ENCODE measurements at places on chromosomes 2 and 18.

- DNase-seq = no peak
These were observed 9.9 kb downstream of the GLI2 start for GRCh38 chr2:120745420-120746111.

GRCh38 chr2:176931588-176932563 lies 280.7 kb upstream of the HNRNPA3 start:
- no peak for DNase-seq

GRCh38 chr2:236551471-236552211 lies 18.0 kb upstream of the ACKR3 start:
- no peak for DNase-seq

- no peak for DNase-seq
These were observed 200.9 kb upstream of the EPAS1 start for GRCh38 chr2:46096260-46096659.

DNA sequence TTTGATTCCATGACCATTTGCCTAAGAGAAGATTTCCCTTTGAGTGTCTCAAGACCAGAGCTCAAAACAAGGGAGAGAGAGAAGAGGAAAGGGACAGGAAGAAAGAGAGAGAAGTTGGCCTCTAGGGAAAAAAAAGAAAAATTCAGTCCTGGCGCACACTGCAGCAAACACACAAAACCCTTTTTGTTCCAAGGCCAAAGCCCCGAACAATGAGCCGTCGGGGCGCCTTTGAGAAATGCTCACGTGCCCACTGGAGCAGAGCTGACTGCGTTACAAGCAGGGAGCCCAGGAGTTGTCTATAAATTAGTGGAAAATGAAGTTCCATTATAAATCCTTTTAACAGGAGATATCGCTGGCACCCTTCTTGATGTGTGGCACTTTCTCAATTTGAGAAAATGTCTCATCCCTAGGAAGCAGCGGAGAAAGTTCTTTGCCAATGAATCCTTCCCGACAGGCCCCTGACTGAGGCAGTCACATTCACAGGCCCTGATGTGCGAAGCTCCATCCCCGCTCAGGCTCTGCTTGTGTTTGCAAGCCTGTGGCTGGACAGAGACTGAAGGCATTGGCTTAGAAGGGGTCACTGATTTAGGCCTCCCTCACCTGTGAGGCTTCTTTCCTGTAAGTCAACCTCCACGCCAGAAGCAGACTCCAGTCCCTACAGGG lies 32.1 kb upstream of the NCKAP5 start:
- no peak for DNase-seq

DNA sequence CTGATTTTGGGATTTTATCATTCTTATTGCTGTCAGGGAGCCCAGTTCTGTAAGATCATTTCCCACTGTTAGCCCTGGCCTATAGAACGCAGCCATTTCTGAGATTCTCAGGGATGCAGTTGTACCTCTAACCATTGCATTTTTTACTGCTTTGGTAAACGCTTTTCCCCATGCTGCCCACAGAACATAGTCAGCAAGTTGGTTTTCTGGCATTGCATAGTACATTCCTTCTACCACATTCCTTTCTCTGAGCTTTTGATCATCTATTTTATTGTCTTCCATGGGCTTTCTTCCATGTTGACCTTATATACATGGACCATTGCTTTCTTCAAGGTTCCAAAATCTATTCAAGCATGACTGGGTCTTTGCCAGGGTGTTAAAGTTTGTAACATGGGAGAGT lies 86.8 kb upstream of the ST6GAL2 start:
- DNase-seq = no peak

DNA sequence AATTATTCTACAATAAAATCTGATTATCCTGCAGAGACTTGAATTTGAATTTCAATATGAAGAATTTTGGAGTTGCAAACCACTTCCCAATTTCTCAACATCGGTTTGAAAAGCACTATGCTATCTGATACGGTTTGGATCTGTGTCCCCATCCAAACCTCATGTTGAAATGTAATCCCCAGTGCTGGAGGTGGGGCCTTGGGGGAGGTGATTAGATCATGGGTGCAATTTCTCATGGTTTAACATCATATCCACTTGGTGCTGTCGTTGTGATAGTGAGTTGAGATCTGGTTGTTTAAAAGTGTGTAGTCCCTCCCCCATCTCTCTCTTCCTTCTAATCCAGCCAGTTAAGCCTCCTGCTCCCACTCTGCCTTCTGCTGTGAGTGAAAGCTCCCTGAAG lies 205.7 kb downstream of the NBAS start:
- no peak for DNase-seq

GRCh38 chr2:168175469-168175868 lies 71.9 kb downstream of the STK39 start:
- no peak for DNase-seq

DNA sequence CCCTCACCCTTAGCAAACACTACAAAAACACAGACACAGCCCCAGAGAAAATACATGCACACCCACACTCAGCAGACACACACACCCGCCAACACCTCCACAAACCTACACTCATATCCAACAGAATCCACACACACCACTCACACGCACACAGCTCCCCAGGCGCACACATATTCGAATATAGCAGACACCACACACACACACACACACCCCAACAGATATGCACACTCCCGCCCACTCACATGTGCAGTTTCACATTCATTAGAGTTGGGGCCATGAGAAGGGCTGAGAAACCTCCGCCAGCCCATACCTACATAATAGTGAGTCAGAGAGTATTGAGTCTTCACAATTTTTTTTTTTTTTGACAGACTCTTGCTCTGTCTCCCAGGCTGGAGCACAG lies 29.4 kb upstream of the NOTO start:
- no peak for DNase-seq

DNA sequence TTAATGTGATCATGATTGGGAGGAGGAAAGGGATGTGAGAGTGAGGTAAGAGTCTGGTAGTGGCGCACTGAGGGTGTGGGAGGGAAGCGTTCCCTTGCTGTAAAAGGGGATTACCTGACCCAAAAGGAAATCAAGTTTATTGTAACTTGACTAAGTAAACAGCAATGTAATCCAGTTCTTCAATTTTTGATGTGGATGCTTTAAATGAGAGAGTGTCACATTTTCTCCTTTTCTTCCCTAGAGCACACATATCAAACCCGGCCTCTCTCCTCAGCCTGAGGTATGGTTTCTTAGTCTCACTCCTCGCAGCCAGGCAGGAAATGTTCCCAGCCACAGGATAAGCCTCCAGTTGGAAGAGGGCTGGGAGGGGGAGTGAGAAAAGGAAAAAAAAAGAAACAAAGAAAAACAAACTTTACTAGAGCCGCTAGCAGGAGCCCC lies 688 bp upstream of the ARHGAP28 start:
- peak; percentile 19 for DNase-seq

DNA sequence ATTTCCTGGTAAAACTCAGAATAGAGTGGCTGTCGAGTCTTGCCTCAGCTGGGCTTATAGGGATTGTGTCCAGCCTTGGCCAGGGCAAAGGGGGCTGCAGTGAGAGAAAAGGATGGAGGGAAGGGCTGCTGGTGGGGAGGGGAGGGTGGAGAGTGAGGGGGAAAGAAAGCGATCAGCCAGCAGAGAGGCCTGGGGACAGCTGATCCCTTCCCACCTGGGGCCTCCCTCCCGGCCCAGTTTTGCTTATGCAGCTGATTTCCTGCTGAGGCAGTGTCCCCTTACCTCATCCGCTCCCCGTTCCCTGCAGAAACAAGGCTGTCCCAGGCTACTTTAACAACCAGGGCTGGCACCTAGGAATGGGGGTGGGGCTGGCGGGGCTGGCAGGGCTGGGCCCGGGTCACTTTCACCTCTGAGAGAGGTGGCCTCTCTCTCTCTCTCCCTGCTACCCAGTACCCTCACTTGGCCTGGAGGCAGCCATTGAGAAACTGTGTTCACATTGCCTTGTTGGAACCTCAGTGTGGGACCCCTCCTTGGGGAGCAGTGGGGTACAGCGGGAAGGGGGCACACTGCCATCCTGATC lies 12.2 kb upstream of the GMPPA start:
- DNase-seq = no peak

DNA sequence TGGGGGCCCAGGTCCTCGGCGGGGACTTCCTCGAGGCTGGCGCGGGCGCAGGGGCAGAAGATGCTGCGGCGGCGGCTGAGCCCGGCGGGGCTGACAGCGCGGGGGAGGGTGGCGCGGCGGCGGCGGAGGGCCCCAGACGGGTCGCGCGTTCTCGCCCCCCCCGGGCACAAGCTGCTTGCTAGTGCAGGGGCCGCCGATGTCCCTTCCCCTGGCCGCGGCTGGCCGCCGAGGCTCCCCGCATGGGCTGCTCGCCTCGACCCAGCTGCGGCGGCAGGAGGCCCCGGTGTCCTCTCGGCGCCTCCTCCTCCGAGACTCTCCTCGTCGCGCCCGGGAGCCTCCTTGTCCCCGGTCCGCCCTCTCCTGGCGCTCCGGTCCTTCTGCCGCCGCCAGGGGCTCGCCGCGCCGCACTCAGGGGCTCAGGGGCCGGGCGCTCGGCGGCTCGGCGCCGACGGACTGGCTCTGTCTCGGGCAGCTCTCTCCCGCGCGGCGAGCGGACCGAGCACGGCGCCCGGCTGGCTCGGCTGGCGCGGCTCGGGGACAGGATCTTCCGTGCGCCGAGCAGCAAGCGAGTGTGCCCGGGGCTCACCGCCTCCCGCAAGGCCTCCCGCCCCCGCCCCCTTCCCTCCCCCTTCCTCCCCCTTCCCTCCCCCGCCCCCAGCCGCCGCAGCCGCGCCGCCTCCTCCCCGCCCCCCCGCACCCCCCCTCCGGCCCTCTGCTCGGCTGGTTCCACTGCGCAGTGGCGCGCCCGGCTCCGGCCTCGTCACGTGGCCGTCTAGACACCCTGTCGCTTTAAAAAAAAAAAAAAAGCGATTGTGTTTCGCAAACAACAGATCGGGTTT lies 902 bp upstream of the SMAD7 start:
- peak; percentile 94 for DNase-seq

GRCh38 chr2:212546669-212547068 lies 8.1 kb upstream of the ERBB4 start:
- DNase-seq = no peak

GRCh38 chr2:75342504-75343175 lies 143.3 kb upstream of the TACR1 start:
- no peak for DNase-seq

DNA sequence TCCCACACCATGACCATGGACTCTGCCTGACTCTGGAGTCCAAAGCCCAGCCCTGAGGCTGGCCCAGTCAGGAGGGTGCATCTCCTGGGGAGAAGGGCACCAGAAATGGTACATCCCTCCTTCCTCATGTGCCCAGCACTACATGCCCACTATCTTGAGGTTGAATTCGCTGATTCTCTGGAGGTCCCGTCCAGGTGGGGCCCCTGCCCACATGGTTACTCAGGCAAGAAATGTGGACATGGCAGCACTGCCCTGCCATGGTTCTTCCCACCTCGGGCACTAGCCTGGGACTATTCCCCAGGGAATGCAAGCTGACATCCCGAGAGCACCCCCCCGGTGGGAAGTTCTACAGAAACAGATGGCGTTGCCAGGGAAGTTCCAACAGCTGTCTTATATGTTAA lies 15.3 kb upstream of the HES6 start:
- DNase-seq = no peak

- DNase-seq = no peak
These were observed 251.1 kb downstream of the CYP26B1 start for GRCh38 chr2:71896385-71897136.

GRCh38 chr18:55390898-55391297 lies 197.1 kb downstream of the TCF4 start:
- DNase-seq = no peak

DNA sequence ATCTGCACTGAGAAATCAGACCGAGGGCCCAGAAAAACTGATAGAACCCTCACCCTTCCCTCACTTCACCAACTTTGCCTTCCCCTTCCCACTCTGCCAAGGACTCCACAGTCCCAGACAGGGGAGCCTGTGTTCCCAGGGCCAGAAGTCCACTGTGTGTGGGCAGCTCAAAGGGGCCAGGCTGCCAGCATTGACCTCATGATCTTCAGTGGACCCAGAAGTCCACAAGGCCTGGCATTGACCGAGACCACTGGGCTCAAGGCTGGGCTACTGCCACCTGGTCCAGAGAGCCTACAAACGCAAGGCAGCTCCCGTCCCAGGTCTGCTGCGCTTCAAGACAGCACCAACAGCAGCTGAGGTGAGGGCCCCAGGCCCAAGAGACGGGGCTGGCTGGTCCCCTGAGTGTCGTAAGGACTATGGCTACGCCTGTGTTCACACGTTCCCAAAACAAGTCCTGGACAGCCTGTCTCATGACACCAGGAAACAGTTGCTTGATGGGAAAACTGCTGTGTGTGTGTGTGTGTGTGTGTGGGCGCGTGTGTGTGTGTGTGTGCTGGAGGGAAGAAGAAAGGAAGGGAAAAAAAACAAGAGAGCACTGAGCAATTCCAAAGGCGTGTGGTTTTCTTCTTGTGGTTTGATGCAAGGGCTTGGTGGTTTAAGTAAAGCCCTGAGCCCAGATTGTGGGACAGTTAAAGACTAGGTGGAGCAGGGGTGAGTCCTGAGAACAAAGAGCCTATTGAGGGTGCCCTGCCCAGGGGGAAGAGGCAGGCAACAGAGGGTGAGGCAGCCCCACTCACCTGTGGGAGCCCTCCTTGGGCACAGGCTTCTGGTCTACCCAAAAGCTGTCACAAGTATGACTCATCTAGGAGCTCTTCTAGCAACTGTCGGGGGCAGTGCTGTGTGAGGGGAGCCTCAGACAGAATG lies 46.6 kb upstream of the ZBTB7C start:
- no peak for DNase-seq

GRCh38 chr2:201973305-201973928 lies 60.2 kb upstream of the FZD7 start:
- DNase-seq = no peak

DNA sequence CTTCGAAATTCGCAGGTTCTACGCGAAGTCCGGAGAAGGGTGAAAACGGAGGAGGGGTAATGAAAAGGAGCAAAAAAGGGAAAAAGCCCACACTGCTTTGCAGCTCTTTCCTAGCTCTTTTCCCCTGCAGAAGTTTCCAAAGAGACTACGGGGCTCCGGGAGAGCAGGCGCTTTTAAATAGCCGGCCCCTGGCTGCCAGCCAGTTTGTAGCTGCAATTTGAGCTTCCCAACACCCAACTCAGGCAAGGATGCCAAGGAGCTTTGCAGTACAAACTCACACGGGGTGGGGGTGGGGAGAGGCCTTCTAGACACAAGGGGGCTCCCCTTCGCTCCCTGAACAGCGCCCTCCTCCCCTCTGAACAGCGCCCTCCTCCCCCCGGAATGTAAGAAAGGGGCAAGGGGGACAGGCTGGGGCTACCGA lies at the start of gene IGFBP5:
Gene IGFBP5, minus strand, starts transcription at position 149 of the 421 bp plus-strand sequence. CDS start 774 bp downstream, outside the sequence.
- no peak for DNase-seq

DNA sequence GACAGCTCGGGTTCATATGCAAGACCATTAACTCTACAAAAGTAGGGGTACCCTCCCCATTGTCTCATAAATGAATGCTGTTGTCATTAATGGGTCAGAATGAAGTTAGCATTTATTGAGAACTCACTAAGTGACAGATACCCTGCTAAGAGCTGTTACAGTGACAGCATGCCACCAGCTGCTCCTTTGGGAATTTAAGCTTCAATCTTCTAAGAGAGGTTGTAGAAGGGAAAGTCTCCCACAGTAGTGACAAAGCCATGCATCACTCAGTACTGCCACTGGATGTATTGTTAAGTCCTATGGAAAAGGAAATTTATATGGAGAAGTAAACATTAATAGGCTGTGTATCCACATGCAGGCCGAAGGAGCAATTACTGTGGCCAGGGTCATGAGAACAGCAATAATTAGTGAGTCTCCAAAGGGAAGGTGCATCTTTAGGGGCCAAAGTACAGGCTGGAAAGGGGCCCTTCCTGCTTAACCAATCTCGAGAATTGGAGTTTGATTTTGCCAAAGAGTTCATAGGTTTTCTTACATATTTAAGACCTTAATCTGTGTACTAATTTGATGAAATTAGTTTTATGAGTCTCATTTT lies 64.5 kb upstream of the FAM124B start:
- DNase-seq = no peak

Data from 8988T (cell line).